ENCODE measurements at places on chromosomes 11 and 22. TPM values are rescaled to one million over a fixed set of nuclear protein-coding genes. Genes with fewer than 3 reads are reported as not detected.

GRCh38 chr11:115180272-115180671, 323.9 kb downstream of the CADM1 start:
- no peak for DNase-seq
- H3K4me3 ChIP-seq: no peak overlapping the region
- no peaks in the 10 kb centered on the region for H3K27me3 ChIP-seq
- no peaks in the 10 kb centered on the region for H3K36me3 ChIP-seq
- H3K4me1 ChIP-seq: no peaks in the 10 kb centered on the region

DNA sequence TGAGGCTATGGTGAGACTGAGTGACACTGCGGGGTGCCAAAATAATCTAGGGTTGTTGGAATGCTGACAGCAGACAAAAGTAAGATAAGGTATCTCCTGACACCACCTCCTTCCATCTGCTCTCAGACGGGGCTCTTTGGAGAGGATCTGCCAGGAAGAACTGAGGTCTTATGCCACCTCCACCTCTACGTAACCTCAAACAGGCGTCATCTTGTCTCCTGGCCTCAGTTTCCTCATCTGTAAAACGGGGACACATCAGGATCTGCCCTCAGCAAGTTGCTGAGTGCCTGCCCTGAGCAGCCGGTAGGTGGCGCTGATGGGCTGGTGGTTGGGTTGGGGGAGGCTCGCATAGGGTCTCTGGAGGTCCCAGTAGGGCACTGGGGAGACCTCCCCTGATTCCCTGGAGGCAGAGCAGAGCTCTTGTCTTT, 1.7 kb upstream of the MYEOV start:
- no peak overlapping the region for H3K4me3 ChIP-seq
- no peaks in the 10 kb centered on the region for H3K27me3 ChIP-seq

GRCh38 chr22:27157666-27158370, 500.4 kb downstream of the MIAT start:
- no peak for DNase-seq
- H3K27ac ChIP-seq: no peak overlapping the region
- no peaks in the 10 kb centered on the region for H3K36me3 ChIP-seq

- H3K4me1 ChIP-seq: peaks cover 5% of the 10 kb centered on the region
- H3K27me3 ChIP-seq: no peaks in the 10 kb centered on the region
- H3K36me3 ChIP-seq: no peaks in the 10 kb centered on the region
- H3K4me3 ChIP-seq: no peak overlapping the region
Observed at GRCh38 chr11:86606836-86607481, 65.5 kb downstream of the ME3 start.

DNA sequence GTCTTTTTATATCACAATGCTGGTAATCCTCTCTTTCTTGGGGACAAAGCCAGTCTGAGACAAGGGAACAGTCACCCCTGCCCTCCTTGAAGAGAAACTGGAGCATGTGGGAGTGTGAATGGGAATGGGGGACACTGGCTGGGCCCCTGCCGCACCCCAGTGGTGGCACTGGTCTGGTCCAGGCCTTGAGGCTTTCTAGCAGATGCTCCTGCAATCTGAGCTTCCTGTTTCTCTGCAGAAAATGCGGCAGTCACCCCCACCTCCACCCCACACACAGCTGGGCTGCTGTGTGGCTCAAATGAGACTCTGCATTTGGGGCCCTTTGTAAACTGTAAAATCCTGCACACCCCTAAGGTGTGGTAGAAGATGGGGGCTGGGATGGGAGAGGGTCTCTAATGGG, 6.6 kb upstream of the MARK2 start:
- H3K4me3 ChIP-seq: no peak overlapping the region
- peaks cover under 1% of the 10 kb centered on the region for H3K4me1 ChIP-seq
- DNase-seq: no peak
- H3K27ac ChIP-seq: no peak overlapping the region

DNA sequence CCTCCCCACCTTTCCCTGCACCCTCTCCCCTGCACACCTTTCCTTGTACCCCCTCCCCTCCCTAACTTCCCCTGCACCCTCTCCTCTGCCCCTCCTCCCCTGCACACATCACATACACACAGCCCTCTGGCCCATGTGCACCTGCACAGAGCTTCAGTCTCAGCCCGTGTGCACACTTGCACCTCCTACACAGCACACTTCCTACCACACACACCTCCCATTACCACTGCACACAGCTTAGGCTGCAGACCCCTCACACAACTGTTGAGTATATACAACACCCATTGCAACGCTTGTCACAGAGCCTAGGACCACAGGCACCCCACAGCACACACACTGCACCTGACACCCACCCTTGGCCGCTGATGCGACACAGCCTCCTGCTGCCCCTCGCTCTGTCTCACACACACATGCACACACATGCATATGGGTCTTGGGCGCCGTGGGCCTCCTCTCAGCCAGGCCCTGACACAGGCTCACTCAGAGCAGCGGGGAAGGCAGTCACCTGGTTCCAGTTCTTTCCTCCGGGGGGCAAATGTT, 411 bp downstream of the SIGIRR start:
- peaks cover 9% of the 10 kb centered on the region for H3K4me1 ChIP-seq
- H3K4me3 ChIP-seq: peak overlapping the region; percentile 49
- H3K27ac ChIP-seq: no peak overlapping the region
- no peaks in the 10 kb centered on the region for H3K36me3 ChIP-seq
- no peak for DNase-seq
- H3K27me3 ChIP-seq: no peaks in the 10 kb centered on the region

GRCh38 chr11:33953289-33953688, 61.4 kb upstream of the LMO2 start:
- no peak overlapping the region for H3K4me3 ChIP-seq
- no peak for DNase-seq
- no peaks in the 10 kb centered on the region for H3K4me1 ChIP-seq
- H3K27me3 ChIP-seq: no peaks in the 10 kb centered on the region

DNA sequence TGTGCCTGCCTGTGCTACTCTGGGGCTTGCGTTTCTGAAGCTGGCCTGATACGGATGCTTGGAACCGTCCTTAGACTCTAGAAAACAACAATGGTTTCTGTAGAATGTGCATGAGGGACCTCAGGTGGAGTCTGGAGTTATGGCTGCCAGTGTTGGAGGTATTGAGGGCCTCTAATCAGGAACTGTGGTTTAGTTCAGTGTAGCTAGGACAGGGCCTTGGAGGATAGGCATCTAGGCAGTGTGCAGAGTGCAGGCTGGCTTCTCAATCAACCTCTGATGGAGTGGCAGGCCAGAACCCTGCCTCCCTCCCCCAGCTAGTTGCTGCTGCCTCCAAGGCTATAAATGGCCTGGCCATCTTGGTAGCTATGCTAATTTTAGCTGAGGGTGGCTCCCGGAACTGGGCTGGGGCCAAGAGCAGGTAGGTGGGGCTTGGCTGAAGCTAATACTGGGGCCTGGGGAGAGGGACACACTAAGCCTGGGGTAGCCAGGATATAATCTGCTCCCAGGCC, 4.0 kb downstream of the STIM1 start:
- no peaks in the 10 kb centered on the region for H3K36me3 ChIP-seq
- DNase-seq: no peak
- no peak overlapping the region for H3K27ac ChIP-seq
- no peaks in the 10 kb centered on the region for H3K4me1 ChIP-seq
- no peaks in the 10 kb centered on the region for H3K27me3 ChIP-seq

- H3K4me1 ChIP-seq: no peaks in the 10 kb centered on the region
- H3K36me3 ChIP-seq: no peaks in the 10 kb centered on the region
- H3K27me3 ChIP-seq: no peaks in the 10 kb centered on the region
- no peak overlapping the region for H3K27ac ChIP-seq
Observed at GRCh38 chr11:80559942-80560341, 1119.1 kb upstream of the TENM4 start.

DNA sequence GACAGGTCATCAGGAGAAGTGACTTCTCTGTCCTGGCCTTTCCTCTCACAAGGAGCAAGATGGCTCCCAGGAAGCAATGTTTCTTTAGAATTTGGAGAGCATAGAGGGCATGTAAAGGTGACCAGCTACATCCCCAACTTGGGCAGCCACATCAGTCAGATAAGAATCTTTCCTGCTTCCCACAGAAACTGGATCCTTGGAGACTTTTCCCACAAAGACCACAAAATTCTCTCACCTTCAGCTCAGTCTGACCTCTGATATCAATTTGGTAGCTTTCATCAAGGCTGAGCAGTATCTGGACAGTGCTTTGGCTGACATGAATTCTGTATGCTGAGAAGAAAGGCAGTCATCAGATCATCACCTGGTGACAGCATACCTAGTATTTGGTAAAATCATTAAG, 23.3 kb upstream of the LRRC32 start:
- no peaks in the 10 kb centered on the region for H3K4me1 ChIP-seq
- no peak overlapping the region for H3K27ac ChIP-seq
- no peak overlapping the region for H3K4me3 ChIP-seq
- no peaks in the 10 kb centered on the region for H3K27me3 ChIP-seq
- H3K36me3 ChIP-seq: no peaks in the 10 kb centered on the region
- DNase-seq: no peak

DNA sequence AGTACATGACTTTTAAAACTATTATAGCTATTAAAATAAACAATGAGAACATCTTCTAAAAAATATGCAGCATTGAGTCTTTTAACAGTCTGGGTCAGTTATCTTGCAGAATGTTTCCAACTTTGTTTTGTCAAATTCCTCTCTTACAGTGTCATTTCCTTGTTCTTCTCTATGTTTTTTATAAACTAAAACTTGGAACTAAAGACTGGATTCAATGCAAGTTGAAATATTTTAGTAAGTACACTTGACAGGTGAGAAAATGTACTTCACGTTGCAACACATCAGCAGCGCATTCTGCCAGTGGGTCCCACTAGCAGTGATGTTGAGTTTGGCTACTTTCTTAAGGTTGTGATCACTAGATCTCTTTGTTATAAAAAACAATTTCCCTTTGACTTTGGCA, 1407.6 kb upstream of the RAG2 start:
- H3K4me1 ChIP-seq: no peaks in the 10 kb centered on the region
- H3K27me3 ChIP-seq: no peaks in the 10 kb centered on the region
- no peak overlapping the region for H3K27ac ChIP-seq
- H3K36me3 ChIP-seq: no peaks in the 10 kb centered on the region
- DNase-seq: no peak
- no peak overlapping the region for H3K4me3 ChIP-seq

GRCh38 chr22:32802237-32802765, 796 bp downstream of the TIMP3 start:
- peak; percentile 52 for DNase-seq
- H3K4me3 ChIP-seq: peak overlapping the region; percentile 81
- H3K27ac ChIP-seq: peak overlapping the region; percentile 91

- no peak overlapping the region for H3K4me3 ChIP-seq
- H3K27ac ChIP-seq: no peak overlapping the region
- no peaks in the 10 kb centered on the region for H3K27me3 ChIP-seq
- H3K36me3 ChIP-seq: no peaks in the 10 kb centered on the region
Observed at GRCh38 chr22:31148488-31148887, 8.2 kb upstream of the PLA2G3 start.

- peak; percentile 99 for DNase-seq
- peak within 1 kb of the TSS; percentile 88 for H3K27ac ChIP-seq
- H3K27me3 ChIP-seq: no peaks in the 10 kb centered on the region
- peak within 1 kb of the TSS; percentile 97 for H3K4me3 ChIP-seq
- no peaks in the 10 kb centered on the region for H3K36me3 ChIP-seq
Observed at GRCh38 chr11:64878494-64879243, at the start of gene EHD1. Gene EHD1 (minus strand): TSS chr11:64878621. CDS start chr11:64878464, 157 bp downstream.

GRCh38 chr11:128924510-128925249, 18.0 kb downstream of the TP53AIP1 start:
- DNase-seq: peak; percentile 44
- H3K4me1 ChIP-seq: peaks cover 4% of the 10 kb centered on the region
- H3K36me3 ChIP-seq: no peaks in the 10 kb centered on the region
- H3K27me3 ChIP-seq: no peaks in the 10 kb centered on the region

RGL4 gene
- 0.80 TPM for polyA plus RNA-seq

FAM111B gene
- polyA plus RNA-seq: 0.17 TPM

OR6Q1 gene
- polyA plus RNA-seq: not detected

KCNA4 gene
- 0.39 TPM for polyA plus RNA-seq

OR4A16 gene
- not detected for polyA plus RNA-seq

XRRA1 gene
- polyA plus RNA-seq: 2.6 TPM

ART1 gene
- polyA plus RNA-seq: not detected

HOATZ gene
- polyA plus RNA-seq: not detected

BIK gene
- 4.8 TPM for polyA plus RNA-seq

KCNJ5 gene
- 5.7 TPM for polyA plus RNA-seq
